ENCODE measurements at places on chromosomes 2 and 18. TPM values are rescaled to one million over a fixed set of nuclear protein-coding genes. Genes with fewer than 3 reads are reported as not detected.

Gene KCMF1
- total RNA-seq = 89.0 TPM

Gene BCL11A
- total RNA-seq = 0.24 TPM

Gene TXNDC2
- not detected for total RNA-seq

Gene ZNF892
- total RNA-seq = 1.9 TPM

Gene CARF
- 5.2 TPM for total RNA-seq

- H3K36me3 ChIP-seq = no peaks in the 10 kb centered on the region
- H3K27me3 ChIP-seq = no peaks in the 10 kb centered on the region
- H3K4me1 ChIP-seq = peaks cover 16% of the 10 kb centered on the region
- no peak for DNase-seq
- H3K4me3 ChIP-seq = no peak overlapping the region
Measured at GRCh38 chr2:19786408-19787058, 115.2 kb downstream of the TTC32 start.

DNA sequence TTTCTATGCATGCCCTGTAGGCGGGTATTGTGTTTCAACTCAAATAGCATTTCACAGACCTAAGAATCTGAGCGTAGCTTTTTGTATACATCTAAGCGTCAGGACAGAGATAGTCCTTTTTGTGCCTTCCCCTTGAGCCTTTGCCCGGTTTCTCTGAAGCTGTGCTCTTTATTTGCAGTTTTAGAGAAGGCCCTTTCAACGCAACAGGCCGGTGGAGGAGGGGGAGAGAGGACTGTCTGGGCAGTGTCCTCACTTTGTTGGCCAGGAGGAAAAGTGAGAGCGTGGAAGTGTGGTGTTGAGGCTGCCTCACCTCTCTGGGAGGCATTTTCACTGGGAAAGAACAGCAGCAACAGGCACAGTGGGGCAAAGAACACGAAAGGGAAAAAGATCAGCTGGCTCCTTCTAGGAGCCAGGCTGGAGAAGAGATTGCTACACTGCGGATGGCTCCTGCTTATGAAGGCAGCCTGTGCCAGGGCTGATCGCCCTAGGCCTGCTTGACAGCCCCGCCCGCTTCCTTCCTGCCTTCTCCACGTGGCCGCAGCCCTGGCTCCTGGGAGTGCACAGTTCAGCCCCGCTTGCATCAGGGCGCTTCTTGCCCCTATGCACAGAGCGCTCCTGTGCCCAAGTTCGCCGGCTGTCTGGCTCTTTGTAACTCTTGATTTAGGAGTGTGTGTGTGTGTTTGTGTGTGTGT lies 195.6 kb upstream of the POU3F3 start:
- no peaks in the 10 kb centered on the region for H3K27me3 ChIP-seq
- no peaks in the 10 kb centered on the region for H3K36me3 ChIP-seq
- peak; percentile 53 for DNase-seq
- H3K4me3 ChIP-seq = no peak overlapping the region

DNA sequence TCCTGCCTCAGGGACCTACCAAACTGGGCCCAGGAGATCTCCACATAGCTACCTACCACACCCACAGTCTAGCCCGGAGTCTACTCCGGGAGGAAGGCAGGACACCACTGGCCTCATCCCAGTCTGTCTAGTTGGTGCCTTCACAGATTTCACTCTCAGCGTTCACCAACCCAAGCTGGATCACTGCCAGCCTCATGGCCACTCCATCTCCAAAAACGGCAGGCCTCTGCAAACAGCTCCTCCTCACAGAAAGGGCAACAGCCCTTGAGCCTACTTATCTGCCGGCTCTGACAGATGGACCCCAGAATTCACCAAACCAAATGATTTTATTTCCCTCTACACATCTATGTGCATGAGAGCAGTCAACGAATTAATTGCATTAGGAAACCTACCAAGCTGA lies 61.3 kb downstream of the NCKAP5 start:
- no peaks in the 10 kb centered on the region for H3K4me1 ChIP-seq
- no peaks in the 10 kb centered on the region for H3K27me3 ChIP-seq
- no peak overlapping the region for H3K27ac ChIP-seq
- DNase-seq = no peak

GRCh38 chr2:227238238-227239237 lies 74.1 kb downstream of the COL4A3 start:
- DNase-seq = peak; percentile 69
- no peak overlapping the region for H3K4me3 ChIP-seq
- H3K27me3 ChIP-seq = no peaks in the 10 kb centered on the region

DNA sequence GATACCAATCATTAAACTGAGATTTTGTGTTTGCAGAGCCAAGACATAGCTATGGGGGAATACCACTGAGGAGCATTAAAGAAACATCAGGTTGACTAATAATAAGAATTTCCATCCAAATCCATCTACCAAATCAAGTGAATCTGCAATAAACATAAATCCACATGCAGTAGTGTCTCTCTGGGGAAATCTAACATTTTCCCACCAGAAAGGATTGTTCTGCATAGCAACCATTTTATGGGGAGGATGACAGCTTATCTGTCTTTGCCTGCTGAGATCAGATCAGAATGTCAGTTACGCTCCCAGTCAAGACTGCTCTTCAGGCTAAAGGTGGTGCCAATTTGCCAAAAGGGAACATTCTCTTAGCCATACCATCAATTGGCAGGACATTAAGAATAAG lies 1098.9 kb upstream of the CHAC2 start:
- H3K27ac ChIP-seq = no peak overlapping the region
- no peak for DNase-seq
- no peak overlapping the region for H3K4me3 ChIP-seq
- no peaks in the 10 kb centered on the region for H3K27me3 ChIP-seq

- H3K36me3 ChIP-seq = no peaks in the 10 kb centered on the region
- H3K27me3 ChIP-seq = no peaks in the 10 kb centered on the region
Measured at GRCh38 chr2:124489686-124490085, 464.6 kb downstream of the CNTNAP5 start.

DNA sequence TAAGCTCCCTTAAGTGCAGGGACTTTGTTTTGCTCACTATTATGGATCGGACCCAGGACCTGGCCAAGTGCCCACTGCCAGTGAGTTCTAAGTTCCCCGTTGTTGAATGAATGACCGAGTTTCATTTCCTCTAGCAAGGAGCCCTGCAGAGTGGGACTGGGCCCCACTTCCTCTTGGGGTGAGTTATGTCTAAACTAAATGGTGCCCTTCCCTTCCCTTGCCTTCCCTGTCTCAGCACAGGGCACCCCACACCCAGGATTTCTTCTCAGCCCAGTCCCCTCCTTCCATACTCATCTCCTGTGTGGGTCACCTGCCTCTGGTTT lies 195.3 kb upstream of the HS6ST1 start:
- no peak for DNase-seq
- no peak overlapping the region for H3K27ac ChIP-seq
- H3K4me3 ChIP-seq = no peak overlapping the region
- no peaks in the 10 kb centered on the region for H3K27me3 ChIP-seq
- H3K4me1 ChIP-seq = no peaks in the 10 kb centered on the region

DNA sequence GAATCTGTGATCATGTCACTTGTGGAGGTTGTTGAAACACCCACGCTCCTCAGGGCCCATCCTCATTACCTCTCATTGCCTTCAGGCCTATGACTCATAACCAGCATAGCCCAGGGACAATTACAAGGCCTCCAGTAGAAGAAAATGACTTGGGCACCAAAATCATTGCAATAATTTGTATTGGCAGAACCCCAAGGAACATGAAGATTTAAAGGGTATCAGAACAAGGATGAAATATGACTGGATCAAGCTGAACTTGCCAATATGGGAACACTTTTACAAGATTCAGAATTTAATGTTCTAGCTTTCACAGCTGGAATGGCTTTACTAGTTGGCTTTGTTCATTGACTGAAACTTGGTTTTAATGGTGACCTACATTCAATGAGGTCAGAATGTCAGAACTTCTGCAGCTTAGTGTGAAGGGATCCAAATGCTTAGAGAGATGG lies 156.4 kb downstream of the COPS8 start:
- H3K36me3 ChIP-seq = no peaks in the 10 kb centered on the region
- H3K27ac ChIP-seq = no peak overlapping the region
- peak; percentile 20 for DNase-seq
- H3K4me1 ChIP-seq = no peaks in the 10 kb centered on the region

DNA sequence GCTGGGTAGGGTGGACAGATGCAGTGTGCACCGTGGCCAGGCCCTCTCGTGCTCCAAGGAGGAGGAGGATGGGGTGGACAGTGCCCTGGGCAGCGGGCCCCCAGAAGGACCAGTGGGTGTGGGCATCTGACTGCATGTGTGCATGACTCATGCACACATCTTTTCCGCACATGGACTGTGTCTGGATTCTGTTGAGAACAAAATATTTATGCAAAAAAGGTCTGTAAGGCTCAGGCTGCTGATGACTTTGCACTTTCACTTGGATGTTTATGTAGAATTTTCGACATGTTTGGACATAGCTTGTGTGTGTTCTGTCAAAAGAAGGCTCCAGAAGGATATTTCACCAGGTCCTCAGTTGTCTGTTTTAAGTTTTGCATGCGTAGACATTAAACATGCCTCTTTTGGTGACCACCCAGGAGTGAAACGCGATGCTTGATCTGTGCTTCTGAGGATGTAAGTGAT lies 45.6 kb downstream of the MTCL1 start:
- H3K27ac ChIP-seq = no peak overlapping the region
- no peaks in the 10 kb centered on the region for H3K27me3 ChIP-seq
- H3K4me1 ChIP-seq = no peaks in the 10 kb centered on the region
- H3K4me3 ChIP-seq = no peak overlapping the region

DNA sequence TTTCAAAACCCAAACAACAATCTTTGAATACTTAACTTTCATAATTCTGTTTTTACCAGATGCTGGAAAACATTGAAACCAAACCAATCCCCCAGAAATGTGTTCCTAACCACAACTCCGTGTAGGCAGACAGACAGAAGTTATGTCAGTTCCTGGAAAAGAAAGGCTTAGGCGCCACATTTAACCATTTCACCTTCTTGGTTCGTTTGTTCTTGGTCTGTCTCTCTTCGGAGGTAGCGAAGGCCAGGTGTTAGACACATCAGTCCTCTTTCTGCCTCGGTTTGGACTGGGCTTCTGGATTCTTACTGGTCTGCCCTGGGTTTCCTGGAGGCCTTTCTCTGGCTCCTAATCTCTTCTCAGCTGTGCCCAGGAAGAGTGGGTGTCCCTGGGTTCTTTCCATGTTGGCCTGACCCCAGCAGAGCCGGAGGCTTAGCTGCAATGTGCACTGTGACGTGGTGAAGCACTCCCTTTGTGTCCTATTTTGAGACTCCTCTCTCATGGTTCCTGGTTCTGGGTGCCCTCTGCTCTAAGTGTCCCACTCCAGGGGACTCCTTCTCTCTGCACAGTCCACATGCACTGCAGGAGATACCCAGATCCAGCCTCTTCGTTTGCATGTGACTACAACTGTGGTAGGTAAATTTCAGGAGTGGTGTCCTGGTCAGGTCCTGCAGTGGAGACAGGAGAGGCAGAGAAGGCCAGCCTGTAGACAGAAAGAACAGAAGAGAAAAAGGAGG lies 23.1 kb upstream of the RAB31 start:
- H3K27ac ChIP-seq = peak overlapping the region; percentile 30
- H3K4me1 ChIP-seq = peaks cover 12% of the 10 kb centered on the region
- H3K4me3 ChIP-seq = no peak overlapping the region
- peak; percentile 51 for DNase-seq
- no peaks in the 10 kb centered on the region for H3K36me3 ChIP-seq
- no peaks in the 10 kb centered on the region for H3K27me3 ChIP-seq

DNA sequence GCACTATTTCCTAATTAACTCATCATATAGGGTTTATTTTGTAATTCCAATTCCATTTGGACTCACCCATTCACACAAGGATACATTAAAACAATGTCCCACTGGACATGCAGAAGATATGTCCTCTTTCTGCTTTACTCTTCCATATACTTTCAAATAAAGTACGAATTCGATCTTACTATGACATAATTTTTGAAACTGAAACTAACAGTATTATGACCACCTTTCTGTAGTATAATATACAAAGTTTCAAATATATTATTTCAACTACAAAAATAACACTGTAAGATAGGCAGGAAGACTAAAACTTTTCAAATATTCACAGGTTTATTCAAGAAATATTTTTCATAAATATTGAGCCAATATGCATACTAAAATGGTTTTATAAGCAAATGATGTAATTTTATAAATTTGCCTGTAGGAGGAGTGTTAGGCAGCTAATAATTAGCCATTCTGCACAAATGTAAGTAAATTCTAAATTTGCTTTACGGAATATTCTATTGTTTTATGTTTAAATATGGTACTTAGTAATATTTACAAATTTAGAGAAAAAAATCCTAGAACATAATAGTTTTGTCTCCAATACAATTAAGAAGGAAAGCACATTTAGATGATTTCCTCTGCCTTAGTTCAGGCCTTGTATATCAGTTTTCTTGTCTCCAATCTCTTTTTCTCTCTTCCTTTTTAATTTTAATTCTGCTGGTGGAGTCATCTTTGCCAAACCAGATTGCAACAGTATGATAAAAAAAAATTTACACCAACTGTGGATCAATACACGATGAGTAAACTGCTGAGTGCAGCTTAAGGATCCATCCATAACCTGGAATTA lies 85.9 kb downstream of the CERKL start:
- no peaks in the 10 kb centered on the region for H3K27me3 ChIP-seq
- H3K4me1 ChIP-seq = no peaks in the 10 kb centered on the region
- no peak overlapping the region for H3K4me3 ChIP-seq
- H3K27ac ChIP-seq = no peak overlapping the region
- H3K36me3 ChIP-seq = no peaks in the 10 kb centered on the region

DNA sequence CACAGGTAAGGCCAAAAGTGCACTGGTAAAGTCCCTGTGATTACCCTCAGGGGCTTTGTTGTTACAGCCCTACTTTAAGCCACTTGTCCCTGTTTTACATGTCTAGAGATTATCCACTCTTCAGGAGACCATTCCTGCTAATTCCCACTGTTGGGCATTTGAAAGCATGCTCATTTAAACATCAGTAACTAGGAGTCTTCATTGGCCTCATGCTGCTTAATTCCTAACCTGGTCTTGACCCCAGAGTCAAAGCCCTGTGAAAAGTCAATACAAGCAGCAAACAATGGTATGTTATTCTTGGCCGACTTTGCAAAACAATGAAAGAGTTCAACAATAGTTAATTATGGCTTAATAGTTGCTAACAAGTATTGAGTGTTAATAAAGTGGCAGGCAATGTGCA lies 23.2 kb downstream of the AFF3 start:
- no peak overlapping the region for H3K27ac ChIP-seq
- H3K4me3 ChIP-seq = no peak overlapping the region
- no peaks in the 10 kb centered on the region for H3K4me1 ChIP-seq
- H3K36me3 ChIP-seq = no peaks in the 10 kb centered on the region

DNA sequence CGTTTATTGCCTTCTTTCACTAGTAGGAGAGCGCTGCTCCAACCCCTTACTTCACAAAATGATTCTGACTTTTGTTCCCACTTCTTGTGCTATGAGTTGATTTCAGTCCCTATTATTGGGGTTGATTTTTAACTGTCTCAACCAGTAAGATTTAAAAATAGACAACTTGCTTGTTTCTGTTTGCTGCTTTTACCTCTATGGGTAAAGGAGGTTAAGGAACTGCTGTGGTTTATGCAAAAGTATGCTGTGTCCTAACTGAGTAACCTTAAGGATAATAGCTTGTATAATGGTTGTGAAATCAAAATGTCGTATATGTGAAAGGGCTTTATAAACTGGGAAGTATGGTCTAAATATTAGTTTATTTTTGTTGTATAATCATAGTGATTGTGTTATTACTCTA lies 22.6 kb downstream of the ALMS1 start:
- H3K27ac ChIP-seq = no peak overlapping the region
- no peaks in the 10 kb centered on the region for H3K4me1 ChIP-seq
- H3K36me3 ChIP-seq = no peaks in the 10 kb centered on the region
- DNase-seq = no peak
- no peaks in the 10 kb centered on the region for H3K27me3 ChIP-seq
- H3K4me3 ChIP-seq = no peak overlapping the region

Measured in psoas muscle (tissue), 8 donors.